Activated CD4-positive, alpha-beta T cell treated with anti-CD3 and anti-CD28 coated beads, Interleukin-2, amount 10 ng/mL, durations not matched to agents 24 days and 14 days (primary cell): ENCODE measurements at places on chromosomes 4 and X. TPM values are rescaled to one million over a fixed set of nuclear protein-coding genes. Genes with fewer than 3 reads are reported as not detected.

MAGED2 gene
- 25.2 and 26.4 TPM in 2 replicates for total RNA-seq

GUCY1A1 gene
- not detected in 2 replicates for total RNA-seq

GLUD2 gene
- total RNA-seq: 0.68 and 0.95 TPM in 2 replicates

PRKG2 gene
- 0.07 and 0.12 TPM in 2 replicates for total RNA-seq

LRIT3 gene
- 0.09 TPM in 1 of 2 replicates, not detected in the other for total RNA-seq

HAND2 gene
- total RNA-seq: not detected in 2 replicates

RASGEF1B gene
- total RNA-seq: 3.9 and 5.5 TPM in 2 replicates

SPARCL1 gene
- total RNA-seq: not detected in 2 replicates
